ENCODE measurements at places on chromosomes 7 and 10.

DNA sequence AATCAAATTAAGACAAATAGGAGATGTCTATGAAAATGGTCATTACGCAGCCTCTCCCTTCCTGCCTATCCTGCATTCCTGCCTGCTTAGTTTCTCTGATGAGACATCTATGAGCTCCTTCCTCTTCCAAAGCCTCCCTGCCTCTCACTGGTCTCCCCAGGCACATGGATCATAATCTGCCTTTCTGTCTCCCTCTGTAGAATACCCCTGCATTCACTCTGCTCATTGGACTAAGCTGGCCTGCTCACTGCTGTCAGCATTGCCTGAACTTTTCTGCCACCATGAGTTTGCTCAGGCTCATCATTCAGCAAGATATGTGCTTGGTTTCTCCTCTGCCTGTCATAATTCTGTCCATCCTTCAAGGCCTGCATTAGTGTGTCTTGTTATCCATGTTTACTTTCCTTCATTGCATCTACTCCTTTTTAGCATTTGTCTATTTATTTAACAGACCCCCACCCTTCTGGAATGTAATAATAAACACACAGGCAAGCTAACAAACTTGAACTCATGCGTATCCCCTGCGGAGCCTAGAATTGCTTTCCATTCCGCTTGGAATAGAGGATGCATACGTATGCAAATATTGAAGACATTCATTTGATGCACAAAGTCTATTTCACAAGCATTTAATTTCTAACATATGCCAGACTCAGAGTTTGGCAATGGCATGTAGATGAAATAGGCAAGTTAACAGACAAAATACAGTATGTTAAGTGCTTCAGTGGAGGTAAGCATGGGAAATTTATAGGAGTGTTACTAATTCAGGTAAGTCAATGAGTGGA lies 88.3 kb downstream of the PTPRZ1 start:
- DNase-seq, result peak; percentile 24

- DNase-seq, result peak; percentile 93
Observed at GRCh38 chr10:126252884-126253610, 135.2 kb downstream of the ADAM12 start.

DNA sequence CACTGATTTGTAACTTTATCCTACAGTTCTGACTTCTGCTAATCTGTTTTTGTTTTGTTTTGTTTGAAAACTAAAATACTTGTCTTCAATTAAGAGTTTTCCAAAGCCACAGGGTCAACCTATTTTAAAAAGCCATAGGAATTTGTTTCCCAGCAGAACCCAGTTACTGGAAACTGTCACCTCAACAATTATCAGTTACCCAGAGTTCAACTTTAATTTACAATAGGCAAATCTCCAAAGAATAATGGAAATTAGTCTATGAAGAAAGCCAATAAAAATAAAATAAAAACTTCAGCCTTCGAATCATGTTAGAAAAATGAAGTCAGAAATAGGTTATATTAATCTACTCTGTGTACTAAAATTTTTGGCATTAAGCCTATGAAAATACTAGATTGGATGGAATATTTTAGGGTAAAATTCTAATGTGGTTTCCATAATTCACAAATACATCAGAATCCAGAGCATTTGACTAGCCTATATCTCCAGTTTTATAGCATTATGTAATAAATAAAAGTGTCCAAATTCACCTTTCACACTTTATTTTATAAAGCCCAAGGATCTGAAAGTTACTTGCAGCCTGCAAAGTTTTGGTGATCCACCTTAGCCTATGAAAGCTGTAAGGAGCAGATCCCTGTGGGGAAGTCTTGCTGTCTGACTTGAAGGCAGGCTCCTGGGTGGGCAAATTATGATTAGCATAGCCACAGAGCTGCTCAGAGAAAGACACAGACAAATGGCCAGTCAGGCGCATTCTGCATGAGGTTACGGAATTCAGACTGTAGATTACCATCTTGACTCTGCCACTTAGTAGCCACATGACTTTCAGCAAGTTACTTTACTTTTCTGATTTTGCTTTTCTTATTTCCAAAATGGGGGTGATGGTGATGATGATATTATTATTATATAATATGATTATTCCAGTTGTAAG lies 250.0 kb upstream of the HGF start:
- no peak for DNase-seq

DNA sequence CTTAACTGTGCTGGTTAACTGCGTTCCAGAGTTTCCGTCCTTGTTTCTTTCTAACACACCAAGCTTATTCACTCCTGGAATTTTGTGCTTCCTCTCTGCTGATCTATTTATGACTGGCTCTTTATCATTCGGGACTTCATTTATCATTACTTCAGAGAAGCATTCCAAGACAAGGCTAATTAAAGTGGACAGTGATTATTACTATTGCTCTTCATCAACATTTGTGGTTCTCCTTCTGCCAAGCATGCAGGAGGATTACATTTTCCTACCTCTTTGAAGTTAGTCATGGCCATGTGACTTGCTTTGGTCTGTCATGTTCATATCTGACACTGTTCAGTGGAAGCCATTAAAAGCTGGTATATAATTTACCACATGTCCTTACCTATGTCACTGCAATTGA lies 172.4 kb upstream of the AGR3 start:
- DNase-seq, result no peak

DNA sequence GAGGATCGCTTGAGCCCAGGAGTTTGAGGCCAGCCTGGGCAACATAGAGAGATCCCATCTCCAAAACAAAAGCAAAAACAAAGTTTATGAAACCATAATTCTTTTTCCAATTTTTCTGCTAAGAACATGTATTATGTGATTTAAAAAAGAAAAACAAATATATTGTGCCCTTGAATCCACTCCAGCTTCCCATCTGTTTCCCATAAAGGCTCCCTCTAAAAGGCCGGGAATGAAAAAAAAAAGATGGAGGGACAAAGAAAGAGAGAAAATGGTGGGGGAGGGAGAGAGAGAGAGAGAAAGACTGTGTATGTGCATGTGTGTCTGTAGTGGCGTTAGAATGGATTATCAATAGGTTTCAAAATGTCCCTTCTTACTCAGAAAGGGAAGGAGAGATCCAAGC lies 20.5 kb upstream of the GSDME start:
- DNase-seq, result no peak

GRCh38 chr10:55065185-55065584 lies 264.2 kb upstream of the PCDH15 start:
- no peak for DNase-seq
